ENCODE measurements at places on chromosomes 16 and 17.
A peak's percentile ranks its signal among the peaks of the same experiment; 100 is the strongest.

DNA sequence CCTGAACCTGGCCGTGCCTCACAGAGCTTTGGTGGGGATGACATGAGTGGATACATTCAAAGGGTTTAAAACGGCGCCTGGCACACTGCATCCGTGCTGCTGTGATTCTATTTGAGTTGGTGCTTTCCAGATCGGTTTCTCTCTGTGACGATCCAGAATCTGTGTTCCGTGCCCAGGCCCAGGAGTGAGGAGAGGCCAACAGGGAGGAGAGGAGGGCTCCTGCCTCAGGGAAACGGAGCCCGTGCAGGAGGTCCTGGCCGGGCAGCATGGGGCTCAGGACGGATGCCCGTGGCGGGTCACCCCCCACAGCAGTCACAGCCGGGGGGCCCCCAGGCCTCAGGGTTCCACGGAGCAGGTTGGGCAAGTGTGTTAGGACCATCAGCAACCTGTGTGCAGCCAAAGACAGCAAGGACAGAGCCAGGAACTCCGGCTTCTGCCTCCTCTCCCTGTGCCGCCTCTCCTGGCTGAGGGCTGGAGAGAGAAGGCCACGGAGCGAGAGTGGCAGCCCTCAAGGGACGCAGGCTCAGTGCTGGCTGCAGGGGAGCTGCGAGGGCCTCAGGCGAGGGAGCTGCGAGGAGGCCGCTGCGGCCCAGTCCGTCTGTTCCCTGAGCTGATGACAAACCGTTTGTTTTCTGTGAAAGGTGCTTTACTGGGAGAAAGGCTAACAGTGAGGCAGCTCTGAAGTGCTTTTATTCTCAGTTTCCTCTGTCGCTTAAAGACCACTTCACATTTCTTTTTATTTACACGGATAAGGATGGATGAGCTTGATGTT is 99.3 kb downstream of the METRNL start:
- peak; percentile 3 for DNase-seq

GRCh38 chr17:37570527-37571093 is 38.6 kb downstream of the SYNRG start:
- DNase-seq, result peak; percentile 25

GRCh38 chr17:53516636-53517035 is 306.1 kb upstream of the KIF2B start:
- DNase-seq, result no peak

DNA sequence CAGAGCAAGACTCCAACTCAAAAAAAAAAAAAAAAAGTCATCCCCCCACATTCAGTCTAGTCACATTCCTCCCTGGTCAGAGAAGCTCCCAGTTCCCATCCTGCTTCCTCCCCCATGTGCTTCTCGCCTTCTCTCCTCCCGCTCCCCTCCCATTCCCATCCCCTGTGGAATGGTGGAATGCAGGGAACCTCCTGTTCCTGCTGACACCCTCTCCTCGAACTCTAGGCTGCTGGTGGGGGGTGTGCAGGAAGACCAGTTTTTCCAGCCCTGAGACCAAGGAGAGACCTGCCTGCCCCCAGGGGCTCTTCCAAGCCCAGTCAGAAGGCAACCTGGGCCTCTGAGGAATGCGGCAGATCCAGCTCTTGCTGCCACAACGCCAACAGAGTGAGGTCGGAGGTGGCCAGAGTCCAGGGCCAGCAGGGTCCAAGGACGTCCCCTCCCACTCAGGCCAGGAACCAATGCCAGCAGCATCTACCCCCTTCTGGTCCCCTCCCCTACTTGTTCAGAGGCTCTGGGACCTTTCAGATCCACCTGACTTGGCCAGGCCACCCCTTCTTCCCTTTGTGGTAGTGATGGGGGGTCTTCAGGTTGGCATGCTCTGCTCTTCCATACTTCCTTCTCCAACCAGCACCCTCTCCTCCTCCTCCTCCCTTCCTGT is 39.3 kb upstream of the TAC4 start:
- no peak for DNase-seq

- DNase-seq, result no peak
Measured at GRCh38 chr16:51184702-51185433, 33.8 kb upstream of the SALL1 start.

- DNase-seq, result no peak
Measured at GRCh38 chr17:41521574-41522261, 3.0 kb upstream of the KRT15 start.

GRCh38 chr17:36813957-36814563 is 123.2 kb upstream of the LHX1 start:
- DNase-seq, result no peak

GRCh38 chr16:15483857-15484256 is 49.5 kb downstream of the BMERB1 start:
- no peak for DNase-seq

GRCh38 chr16:2473999-2474876 is 689 bp upstream of the TBC1D24 start:
- peak; percentile 59 for DNase-seq

DNA sequence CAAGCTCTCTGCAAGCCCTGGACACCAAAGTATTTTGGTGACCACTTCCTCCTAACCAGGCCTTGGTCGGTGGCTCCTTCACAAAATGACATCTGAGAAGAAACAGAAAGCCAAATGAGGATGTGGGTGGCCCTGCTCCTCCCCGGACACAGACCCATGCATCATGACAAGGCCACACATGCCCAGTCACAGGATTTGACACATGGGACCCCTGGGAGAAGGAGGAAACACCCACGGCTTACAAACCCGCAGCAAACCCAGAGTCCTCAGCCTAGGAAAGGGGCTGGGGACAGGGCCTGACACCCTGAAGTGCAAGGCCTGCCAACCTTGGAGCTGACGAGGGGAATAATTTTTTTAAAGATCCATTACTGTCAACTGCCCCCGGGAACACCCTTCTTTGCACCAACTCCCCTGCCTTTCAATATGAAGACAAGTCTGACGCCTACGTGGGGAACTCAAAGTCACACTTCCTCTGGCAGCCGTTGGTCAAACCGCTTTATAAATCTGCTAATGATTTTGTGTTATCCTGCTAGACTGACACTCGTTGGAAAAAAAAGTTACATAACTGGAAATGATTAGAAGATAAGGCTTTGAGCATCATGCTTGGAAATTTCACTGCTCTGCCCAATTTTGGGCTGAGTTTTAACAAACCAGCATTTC is 41.3 kb downstream of the GAS7 start:
- no peak for DNase-seq

GRCh38 chr17:76414334-76415295 is 30.2 kb downstream of the SPHK1 start:
- DNase-seq, result no peak

- no peak for DNase-seq
Measured at GRCh38 chr17:6507535-6507934, 48.8 kb downstream of the PITPNM3 start.

DNA sequence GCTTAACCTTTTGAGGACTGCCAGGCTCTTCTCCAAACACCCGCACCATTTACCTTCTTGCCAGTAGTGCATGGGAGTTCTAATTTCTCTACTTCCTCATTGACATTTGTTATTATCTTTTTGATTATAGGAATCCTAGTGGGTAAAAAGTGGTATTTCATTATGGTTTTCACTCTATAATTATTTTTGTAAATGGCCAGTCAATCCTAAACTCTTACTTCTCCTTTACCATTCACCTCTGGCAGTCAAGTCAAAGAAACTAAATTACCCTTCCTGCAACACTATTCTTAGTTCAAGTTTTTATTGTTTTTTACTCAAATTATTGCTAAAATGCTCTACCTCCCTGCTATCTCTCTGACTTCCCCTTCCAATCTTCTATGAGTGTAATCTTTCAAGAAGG is 29.8 kb upstream of the ANKFY1 start:
- DNase-seq, result no peak

- no peak for DNase-seq
Measured at GRCh38 chr17:74916851-74917199, 6.2 kb downstream of the USH1G start.

DNA sequence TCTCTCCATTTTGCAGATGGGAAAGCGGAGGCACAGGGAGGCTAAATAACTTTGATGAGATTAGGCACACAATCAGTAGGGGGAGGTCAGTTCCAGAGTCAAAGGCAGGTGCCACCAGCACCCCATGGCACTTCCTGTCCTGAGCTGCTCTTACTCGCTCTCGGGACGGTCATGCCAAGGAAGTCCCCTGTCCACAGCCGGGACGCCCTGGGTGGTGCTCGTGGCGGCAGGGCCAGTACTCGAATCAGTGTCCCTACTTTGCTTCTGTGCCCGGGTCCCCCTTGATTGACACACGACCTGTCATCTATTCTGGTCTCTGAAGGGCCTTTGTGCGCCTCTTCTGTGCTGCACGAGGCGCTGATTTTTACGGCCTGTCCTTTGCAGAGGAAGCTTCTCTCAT is 31.3 kb downstream of the IRF8 start:
- no peak for DNase-seq

Measured in activated CD4-positive, alpha-beta T cell treated with anti-CD3 and anti-CD28 coated beads, Interleukin-2, amount 10 ng/mL, durations not matched to agents 7 days and 5 days (primary cell).